H9 (cell line): ENCODE measurements at places on chromosomes 12 and 14.

DNA sequence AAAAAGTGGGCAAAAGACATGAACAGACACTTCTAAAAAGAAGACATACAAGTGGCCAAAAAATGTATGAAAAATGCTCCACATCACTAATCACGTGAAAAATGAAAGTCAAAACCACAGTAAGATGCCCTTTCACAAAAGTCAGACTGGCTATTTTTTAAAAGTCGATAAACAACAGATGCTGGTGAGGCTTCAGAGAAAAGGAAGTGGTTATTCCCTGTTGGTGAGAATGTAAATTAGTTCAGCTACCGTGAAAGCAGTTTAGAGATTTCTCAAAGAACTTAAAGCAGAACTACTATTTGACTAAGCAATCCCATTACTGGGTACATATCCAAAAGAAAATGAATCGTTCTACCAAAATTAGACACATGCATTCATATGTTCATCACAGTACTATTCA lies 237.0 kb downstream of the KIF21A start:
- no peak for DNase-seq

DNA sequence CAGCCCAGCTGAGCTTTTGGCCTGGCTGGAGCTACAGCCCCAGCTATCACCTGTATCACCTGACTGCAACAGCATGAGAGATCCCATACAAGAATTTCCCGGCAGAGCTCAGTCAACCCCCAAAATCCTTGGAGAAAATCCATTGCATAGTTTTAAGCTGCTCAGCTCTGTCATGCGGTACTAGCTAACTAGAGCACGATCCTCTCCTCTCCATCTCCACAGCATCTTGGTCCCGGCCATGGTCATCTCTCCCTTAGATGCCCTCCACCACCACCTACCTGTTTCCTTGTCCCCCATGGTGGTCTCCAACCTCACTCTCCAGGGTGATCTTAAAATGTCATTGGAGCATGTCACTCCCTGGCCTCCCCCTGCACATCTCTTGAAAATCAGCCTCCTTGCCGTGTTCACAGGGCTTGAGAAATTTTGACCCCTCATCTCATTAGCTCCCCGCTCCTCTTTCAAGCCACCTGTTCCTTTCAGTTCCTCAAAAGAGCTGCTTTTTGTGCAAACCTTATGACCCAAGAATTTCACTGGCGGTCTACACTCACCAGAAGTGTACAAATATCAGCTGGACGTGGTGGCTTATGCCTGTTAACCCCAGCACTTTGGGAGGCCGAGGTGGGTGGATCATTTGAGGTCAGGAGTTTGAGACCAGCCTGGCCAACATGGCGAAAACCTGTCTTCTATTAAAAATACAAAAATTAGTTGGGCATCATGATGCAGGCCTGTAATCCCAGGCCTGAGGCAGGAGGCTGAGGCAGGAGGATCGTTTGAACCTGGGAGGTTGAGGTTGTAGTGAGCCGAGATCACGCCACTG lies 8.1 kb upstream of the CLMN start:
- no peak for DNase-seq

- no peak for DNase-seq
Observed at GRCh38 chr14:91358025-91358319, 59.6 kb downstream of the CCDC88C start.

DNA sequence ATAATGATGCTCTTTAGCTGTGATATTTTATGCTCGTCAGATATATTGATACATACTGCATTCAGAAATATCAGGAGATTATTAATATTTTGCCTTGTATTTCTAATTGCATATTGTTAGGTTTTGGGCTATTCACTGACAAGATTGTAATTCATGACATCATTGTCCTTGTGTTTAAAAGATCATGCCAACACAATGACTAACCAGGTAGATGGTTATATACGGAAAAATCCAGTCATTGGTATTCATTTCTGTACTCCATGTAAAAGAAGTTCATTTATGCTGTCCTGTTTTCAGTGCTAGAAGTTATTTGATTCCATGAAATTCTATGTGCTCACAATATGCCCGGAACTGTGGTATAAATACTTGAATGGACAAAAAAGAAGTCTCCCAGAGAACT lies 107.5 kb downstream of the KITLG start:
- DNase-seq: no peak

DNA sequence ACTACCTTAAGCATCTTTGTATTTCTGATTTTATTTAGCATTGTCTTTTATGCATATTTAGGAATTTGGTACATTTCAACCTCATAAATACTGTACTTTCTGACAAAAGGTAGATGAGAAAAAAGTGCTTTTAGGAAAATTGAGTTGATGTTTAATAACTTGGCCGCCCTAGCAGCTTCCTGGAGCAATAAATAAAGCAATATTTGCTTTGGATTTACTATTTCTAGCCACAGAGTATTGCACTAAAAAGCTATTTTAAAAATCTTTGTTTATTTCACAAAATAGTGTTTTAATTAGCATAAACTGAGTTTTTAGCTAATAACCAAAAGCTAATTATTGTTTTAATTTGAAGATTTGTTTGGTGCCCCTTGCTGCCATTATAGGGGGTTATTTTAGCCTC lies 9.5 kb downstream of the PAPOLA start:
- DNase-seq: no peak

DNA sequence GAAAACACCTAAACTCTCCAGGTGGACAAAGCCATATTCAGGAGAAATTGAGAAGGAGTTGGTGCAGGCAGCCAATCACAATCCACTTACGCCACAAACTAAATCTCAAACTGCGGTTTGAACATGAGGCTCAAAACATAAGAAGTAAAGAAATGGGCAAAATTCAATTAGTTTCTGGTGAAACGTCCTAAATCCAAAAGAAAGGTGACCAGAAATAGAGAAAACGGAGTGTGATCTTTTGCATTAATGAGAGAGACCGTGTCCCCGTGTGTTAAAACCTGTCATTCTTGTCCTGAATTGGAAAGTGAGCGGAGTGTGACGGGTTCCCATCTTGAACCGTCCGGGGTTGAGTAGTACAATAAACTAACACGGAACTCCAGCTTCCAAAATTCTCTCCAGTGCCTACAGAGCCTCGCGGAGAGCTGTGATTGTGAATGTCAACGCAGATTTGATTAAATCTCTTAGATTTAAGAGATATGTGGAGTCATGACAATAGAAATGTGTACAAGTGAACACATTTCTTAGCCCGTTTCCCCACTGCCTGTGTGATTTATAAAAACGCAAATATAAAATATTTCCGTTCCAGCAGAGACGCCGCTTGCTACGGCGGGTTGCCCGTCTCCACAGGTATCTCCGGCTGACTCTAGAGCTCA lies 595 bp upstream of the METAP2 start:
- peak; percentile 39 for DNase-seq

- no peak for DNase-seq
Observed at GRCh38 chr12:3671330-3672112, 81.4 kb downstream of the CRACR2A start.

DNA sequence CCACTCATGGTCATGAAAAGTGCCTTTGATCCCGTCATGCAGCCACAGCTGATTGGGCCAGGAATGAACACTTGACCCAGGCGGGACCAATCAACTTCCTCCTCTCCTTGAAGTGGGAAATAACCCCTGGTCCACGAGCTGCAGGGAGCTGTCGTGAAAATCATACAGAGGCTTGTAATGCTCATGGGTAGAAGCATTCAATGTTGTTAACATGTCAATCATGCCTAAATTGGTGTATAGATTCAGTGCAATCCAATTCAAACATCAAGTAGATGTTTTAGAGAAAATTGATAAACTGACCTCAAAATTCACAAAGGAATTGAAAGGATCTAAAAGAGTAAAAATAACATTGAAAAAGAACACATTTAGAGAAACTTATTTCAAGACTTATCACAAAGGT lies 1019.0 kb upstream of the TMEM132C start:
- DNase-seq: no peak

- DNase-seq: no peak
Observed at GRCh38 chr14:59424341-59425071, 40.7 kb downstream of the GPR135 start.

- no peak for DNase-seq
Observed at GRCh38 chr12:94769047-94769420, 118.7 kb upstream of the TMCC3 start.

DNA sequence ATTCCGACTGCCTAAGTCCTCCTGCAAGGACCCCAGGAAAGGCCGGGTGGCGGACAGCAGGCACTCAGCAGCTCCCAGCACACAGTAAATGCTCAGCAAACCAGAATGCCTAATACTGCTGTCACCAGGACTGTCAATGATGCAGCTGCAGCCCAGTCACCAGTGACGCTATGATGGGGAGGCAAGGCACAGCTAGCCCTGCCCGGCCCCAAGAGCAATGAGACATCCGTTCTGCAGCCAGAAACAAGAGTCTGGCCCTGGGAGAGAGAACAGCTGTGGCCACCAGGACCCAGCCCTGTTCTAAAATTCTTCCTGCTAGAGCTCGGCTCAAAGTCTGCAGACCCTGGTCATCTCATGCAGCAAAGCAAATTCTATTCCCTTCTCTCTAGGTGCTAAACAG lies 69.8 kb downstream of the NCOR2 start:
- no peak for DNase-seq
